ENCODE measurements at places on chromosomes 5 and 9.

GRCh38 chr5:76473661-76474060, 70.6 kb downstream of the IQGAP2 start:
- DNase-seq = peak; percentile 33

- no peak for DNase-seq
Measured at GRCh38 chr9:123096987-123097386, 63.5 kb downstream of the GPR21 start.

- no peak for DNase-seq
Measured at GRCh38 chr9:128142061-128142460, 7.2 kb upstream of the LCN2 start.

DNA sequence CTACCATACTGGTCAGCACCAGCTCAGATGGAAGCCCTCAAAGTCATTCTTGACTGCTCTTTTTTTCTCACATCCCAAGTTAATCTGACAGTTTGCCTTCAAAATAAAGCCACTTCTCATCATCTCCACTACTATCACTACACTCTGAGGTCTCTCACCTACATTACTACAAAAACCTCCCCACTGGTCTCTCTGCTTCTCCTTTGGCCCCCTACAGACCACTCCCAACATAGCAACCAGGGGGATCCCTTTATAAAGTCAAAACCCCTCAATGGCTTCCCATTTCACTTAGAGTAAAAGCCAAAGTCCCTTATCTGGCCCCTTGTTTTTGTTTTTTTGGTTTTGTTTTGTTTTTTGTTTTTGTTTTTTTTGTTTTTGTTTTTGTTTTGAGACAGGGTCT, 4.6 kb downstream of the ARAP3 start:
- no peak for DNase-seq

GRCh38 chr5:32713770-32714381, 2.8 kb downstream of the NPR3 start:
- DNase-seq = no peak

DNA sequence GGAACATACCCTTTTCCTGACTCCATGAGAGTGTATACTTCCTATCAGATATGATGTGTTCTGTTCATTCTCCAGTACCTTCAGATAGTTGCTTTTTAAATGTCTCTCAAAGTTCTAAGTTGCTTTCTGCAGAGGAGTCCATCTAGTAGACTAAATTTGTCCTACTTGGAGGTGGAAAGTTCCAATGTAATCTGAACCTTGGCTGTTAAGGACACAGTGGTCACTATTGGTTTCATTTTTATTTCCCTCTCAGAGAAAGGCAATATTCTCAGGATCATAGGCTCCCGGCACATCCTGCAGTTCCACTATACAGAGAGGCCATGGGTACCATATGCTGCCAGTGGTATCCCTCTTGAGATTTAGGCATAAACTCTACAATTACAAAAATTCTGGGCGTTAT, 634.6 kb downstream of the LRRC70 start:
- no peak for DNase-seq

DNA sequence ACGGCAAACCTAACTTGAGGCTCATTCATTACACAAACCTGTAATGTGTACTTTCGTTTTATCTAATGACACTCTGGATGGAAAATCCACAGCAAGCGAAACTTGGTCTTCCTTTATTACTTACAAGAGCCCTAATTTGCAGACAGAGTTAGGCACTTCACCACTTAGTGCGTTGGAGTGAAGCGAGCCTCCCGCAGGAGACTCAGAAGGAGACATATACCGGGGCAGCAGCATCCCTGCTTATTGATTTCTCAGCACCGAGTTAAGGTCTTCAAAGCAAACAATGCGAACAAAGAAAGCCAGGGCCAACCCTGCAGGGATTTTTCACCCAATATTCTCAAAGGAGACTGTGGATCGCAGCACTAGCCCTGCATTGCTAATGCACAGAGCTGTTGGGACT, 28.6 kb downstream of the LSM11 start:
- no peak for DNase-seq

- no peak for DNase-seq
Measured at GRCh38 chr5:121693864-121694263, 157.8 kb upstream of the FTMT start.

GRCh38 chr9:126953041-126953809, 38.6 kb downstream of the RALGPS1 start:
- DNase-seq = no peak

- DNase-seq = no peak
Measured at GRCh38 chr5:149150457-149150856, 9.2 kb downstream of the ABLIM3 start.

DNA sequence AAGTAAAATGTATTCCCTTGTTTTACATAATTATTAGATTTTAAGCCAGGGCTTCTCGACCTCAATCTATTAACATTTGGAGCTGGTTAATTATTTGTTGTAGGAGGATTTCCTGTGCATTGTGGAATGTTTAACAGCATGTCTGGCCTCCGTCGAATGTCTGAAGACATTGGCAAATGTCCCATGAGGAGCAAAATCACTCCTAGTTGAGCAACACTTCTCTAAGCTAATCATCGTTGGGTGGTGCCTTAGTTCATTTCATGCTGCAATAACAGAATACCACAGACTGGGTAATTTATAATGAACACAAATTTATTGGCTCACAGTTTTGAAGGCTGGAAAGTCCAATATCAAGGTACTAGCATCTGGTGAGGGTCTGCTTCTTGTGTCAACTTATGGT, 13.4 kb upstream of the VPS13A start:
- no peak for DNase-seq

- DNase-seq = no peak
Measured at GRCh38 chr5:72459089-72459661, 48.0 kb downstream of the ZNF366 start.

DNA sequence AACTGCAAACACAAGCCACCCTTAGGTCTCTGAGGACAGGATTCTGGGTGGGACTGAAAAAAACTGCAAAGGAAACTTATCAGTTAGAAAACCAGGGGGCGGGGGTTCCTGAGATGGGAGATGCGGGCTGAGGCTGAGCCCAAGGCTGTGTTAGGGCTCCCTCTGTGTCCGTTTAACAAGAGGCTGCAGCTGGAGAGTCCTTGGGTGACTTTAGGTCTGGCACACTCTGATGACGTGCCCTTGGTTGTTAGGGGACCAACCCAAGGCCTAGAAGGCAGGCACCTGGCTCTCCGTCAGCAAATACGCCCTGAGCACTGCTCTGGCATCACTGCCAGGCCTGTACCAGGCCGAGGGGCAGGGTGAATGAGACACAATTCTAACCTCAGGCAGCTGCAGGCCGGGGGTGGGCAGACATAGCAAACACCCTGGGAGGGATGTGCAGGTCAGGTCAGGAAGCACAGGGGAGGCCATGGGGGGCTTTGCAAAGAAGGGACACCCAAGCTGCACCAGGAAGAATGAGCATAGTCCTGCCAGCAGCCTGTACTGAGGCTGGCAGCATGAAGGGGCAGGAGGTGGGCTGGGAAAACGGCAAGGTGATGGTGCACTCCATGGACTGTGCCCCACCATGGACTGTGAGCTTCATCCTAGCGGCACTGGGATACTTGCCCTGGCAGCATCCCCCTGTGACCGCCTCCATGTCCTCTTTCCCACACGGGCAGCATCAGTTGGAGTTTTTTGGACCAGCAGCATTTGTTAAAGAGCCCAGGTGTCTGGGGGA, 137.9 kb downstream of the GABBR2 start:
- DNase-seq = no peak

DNA sequence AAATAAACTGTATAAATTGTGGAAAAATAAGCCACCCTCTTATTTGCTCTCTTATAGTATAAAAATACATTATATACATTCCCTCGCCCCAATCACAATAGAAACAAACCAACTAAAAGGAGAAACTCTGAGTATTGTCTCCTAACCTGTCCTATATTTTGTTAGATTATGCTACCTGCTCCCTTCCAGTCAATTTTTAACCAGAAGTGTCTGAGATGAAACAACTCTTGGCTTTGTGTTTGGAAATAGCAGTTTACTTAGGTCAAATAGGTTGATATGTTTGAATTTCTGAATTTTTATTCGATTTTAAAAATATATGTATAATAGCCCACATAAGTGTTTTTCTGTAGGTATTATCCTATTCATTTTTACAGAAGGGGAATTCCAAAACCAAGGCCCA, 475.0 kb upstream of the ZNF462 start:
- DNase-seq = no peak

DNA sequence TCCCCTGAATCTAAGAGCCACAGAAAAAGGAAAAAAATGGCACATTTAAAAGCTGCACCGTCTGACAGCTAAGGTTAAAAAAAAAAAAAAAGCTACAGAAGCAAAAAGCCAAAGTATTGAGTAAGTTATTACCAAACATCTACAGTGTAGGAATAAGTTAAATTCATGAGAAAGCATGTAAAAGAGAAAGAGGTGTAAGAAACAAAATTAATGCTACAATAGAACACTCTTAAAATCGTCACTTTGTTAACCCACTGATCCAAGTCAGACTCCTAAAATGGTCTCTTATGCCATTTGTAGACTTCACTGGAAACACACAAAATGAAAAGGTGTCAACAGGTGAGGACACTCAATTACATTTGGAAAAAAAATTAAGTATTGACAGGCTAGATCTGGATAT, 120.2 kb downstream of the SSBP2 start:
- no peak for DNase-seq

- DNase-seq = no peak
Measured at GRCh38 chr9:97808415-97808814, 44.6 kb upstream of the FOXE1 start.

GRCh38 chr5:33901156-33901555, 9.4 kb upstream of the ADAMTS12 start:
- no peak for DNase-seq

- no peak for DNase-seq
Measured at GRCh38 chr9:113934829-113935676, 58.9 kb downstream of the ZNF618 start.

GRCh38 chr9:133171161-133171961, 7.6 kb upstream of the GBGT1 start:
- DNase-seq = no peak

GRCh38 chr9:69012696-69013381, 1.1 kb downstream of the PRKACG start:
- no peak for DNase-seq

GRCh38 chr5:17219006-17219422, 1.6 kb downstream of the BASP1 start:
- DNase-seq = no peak

DNA sequence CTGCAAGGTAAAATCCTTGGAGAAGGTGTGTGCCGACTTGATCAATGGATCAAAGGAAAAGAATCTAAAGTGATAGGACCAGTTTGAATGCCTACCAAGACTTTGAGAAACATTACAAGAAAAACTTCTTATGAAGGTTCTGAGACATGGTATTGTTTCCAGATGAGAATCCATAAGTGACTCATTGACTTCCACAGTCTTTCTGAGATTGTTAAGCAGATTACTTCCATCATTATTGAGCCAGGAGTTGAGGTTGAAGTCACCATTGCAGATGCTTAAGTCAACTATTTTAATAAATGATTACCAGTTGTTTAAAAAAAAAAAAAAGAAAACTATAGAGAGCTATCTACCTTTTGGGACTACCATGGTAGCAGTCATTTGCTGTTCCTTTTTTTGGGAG, 7.0 kb downstream of the LNPEP start:
- DNase-seq = no peak

GRCh38 chr5:65081071-65081470, 312.3 kb downstream of the CWC27 start:
- DNase-seq = no peak

DNA sequence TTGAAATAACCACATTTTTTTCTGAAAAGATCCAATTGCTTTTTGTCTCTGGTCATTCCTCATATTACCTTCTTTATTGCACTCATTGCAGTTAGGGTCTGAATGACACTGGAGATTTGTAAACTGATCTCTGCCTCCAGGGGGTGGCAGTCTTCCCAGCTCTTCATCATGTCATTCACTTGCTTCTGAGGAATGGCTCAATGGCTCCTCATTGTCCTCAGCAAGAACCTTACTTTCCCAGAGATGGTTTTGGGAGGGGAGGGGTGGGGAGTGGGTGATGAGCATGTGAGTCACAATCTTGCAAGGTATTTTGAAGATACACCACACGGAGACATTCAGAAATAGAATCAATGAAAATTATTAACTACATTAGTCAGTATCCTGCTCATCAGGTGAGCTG, 159.8 kb upstream of the GAS1 start:
- DNase-seq = no peak

DNA sequence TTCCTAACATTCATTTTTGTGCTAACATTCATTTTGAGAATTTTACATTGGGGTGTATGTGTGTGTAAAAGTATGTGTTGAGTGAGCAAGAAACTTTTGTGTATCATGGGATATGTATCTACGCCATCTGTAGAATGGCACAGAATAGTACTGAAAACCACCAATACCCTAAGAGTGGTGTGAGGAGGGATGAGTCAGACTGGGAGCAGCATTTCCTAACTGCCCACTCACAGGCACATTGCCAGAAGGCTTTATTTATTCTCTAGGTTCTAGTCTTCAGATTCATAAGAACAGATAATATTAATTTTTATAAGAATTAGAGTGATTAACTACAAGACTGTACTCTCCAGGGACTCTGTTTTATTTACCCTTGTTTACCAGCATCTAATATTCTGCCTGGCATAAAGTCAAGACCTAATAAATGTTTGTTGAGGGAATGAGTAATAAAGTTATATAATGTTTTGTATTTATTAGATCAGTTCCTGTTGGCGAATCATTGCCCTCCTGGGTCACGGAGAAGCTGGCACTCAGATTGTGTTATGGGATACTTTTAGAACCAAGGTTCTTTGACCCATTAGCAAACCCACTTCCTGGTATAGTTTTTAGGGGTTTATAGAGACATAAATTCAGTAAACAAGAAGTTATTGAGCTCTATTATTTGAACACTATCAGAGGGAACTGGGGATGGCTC, 159.1 kb upstream of the PPP2R2B start:
- DNase-seq = no peak

DNA sequence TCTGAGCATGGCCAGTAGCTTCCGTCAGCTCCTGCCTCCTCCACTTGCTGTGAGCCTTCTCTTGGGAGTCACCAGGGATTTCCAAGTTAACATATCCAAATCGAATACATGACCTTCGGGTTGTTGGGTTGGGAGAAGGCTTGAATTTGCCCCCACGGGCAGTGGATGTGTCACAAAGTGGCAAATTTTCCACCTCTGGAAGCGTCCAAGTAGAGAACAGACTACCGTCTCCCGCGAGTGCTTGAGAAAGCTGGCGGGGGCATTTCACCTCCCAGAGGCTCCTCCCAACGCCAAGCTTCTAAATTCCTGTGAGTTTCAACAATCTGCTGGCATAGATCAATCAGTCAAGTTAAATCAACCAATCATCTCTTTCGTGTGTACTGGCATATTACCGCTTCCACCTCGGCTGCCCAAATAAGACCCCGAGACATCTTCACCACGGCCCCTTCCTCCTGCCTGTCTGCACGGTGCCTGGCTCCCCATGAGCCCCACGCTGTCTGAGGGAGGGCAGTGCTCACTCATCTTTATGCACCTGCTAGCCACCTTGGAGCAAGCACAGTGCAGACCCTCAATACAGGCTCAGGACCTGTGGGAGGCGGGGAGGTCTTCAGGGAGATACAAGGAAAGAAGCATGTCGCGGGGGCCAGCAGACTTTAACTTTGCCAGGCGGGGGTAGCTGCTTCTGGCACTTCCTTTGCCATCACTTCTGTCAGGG, 79.1 kb downstream of the MRPL36 start:
- DNase-seq = no peak

- no peak for DNase-seq
Measured at GRCh38 chr5:153425914-153426313, 64.6 kb upstream of the GRIA1 start.

Data from stimulated activated CD4-positive, alpha-beta T cell treated with anti-CD3 and anti-CD28 coated beads, TNF-alpha, amount 100 ng/mL, for 48 hours (primary cell).